Activated naive CD4-positive, alpha-beta T cell treated with anti-CD3 and anti-CD28 coated beads, Interleukin-2, amount 50 U/mL, for 16 hours (primary cell): ENCODE measurements at places on chromosomes 16 and 17.

DNA sequence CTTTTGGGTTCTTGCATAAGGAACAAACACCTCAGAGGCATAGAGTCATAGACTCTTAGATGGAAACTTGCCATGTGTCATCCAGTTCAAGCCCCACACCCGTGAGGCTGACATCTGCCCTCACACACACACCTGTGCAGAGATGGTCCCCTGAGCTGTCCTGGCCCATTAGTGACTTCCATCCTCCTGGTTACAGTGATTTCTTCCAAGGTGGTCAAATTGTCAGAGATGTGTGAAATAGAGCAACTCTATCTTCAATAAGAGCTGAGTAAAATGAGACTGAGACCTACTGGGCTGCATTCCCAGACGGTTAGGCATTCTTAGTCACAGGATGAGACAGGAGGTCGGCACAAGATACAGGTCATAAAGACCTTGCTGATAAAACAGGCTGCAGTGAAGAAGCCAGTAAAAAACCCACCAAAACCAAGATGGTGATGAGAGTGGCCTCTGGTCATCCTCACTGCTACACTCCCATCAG lies 342.2 kb upstream of the TNRC6C start:
- no peak for DNase-seq

- no peak for DNase-seq
These were observed 281.5 kb downstream of the TOX3 start for GRCh38 chr16:52265446-52265861.

DNA sequence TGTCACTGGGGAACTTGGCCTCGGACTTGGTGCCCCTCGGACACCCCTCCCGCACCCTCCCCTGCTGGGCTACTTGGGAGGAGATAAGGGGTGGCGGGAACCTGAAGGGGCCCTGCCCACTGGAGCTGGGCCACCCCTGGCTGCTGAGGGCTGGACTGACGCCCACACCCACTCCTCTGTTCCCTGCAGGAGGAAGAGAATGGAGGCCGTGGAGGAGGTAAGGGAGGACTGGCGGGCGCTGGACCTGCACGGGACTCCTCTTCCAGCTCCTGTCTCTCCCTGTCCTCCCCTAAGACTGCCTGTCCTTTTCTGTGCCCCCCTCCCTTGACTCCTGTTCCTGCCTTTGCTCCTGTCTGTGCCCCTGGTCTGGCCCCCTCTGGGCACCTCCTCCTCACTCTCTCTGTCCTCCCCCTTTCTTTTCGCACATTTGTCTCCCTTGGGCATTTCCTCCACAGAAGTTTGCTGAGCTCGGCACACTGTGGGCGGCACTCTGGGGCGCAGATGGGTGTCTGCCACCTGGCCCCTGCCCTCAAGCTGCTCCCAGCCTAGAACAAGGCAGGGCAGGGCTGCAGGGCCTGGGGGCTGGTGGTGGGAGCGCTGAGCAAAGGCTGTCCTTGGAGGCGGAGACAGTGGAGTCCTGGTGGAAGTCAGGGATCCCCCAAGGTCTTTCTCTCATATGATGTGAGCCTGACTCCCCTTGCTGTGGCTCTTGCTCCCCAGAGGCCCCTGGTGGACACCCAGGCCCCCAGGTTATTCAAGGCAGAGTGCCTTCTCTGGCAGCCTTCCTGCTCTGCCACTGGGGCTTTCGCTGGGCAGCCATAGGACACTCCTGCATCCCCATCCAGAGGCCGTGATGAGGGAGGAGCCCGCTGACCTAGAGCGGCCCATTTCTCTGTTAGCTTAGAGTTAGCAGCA lies 32.7 kb downstream of the ARHGAP23 start:
- no peak for DNase-seq

GRCh38 chr16:88816736-88817535 lies 5.2 kb upstream of the APRT start:
- no peak for DNase-seq

DNA sequence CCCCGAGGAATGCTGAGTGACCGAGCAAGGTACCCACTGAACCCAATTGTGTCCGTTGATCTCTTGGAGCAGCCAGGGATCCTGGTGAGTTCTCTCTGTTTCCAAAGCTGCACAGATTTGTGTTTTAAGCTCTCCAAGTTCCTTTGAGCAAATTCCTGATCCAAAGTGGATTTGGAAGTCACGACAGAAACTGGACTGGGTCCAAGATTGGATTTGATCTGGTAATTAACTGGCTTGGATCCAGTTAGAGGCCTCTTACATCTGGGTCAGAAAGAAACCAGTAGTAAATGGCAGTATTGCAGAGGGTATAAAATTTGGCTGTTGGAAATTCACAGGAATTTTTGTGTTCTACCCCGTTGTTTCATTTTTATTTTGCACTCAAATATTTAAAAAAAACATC lies 119.5 kb downstream of the PMP22 start:
- DNase-seq, result no peak

GRCh38 chr17:75880266-75880665 lies 1.9 kb upstream of the TRIM47 start:
- no peak for DNase-seq

DNA sequence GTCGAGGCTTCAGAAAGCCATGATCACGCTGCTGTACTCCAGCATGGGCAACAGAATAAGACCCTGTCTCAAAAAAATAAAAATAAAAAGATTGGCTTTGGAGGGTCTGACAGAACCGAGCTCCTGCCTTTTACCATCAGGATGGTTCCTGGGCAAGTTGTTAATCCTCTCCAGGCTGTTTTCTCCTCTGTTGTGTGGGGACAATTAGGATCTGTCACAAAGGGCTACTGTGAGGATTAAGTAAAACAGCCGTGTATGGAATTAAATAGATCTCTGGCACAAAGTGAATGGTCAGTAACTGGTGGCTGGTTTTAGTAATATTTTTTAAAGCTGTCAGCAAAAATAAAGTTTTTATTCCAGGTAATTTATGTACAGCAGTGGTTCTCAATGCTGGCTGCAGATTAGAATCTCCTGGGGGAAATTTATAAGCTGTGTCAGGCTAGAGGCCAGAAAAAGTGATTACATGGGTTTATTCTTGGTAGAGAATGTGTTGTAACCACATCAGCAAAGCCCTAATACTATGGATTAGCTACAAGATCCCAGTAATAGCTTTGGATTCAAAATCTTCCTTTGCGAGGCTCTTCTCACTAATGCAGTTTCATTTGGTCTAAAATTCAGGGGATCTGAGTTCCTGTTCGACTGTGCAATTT lies 47.2 kb downstream of the GPRC5B start:
- DNase-seq, result no peak

- DNase-seq, result no peak
These were observed 138.7 kb downstream of the ENGASE start for GRCh38 chr17:79213305-79213704.

GRCh38 chr16:5058476-5058875 lies 7.3 kb downstream of the C16orf89 start:
- no peak for DNase-seq

GRCh38 chr17:17928398-17929287 lies 43.6 kb downstream of the TOM1L2 start:
- no peak for DNase-seq

GRCh38 chr17:64406321-64407200 lies 15.9 kb upstream of the PECAM1 start:
- no peak for DNase-seq

DNA sequence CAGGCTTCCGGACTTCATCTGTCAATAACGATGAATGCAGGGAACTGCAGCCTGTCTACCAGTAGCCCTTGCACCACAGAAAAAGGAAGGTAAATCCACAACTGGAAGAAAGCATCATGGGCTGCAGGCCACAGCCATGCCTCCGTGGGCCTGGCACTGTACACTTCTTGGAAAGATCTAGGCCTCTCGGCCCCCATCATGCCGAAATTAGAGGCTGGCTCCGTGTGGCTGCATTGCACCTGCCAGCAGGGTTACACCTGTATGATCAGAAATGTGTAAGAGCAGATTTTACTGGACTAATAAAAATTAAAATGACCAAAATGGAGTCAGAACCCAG lies 52.2 kb downstream of the SDK2 start:
- peak; percentile 17 for DNase-seq

GRCh38 chr17:2705263-2705662 lies 6.3 kb downstream of the CLUH start:
- peak; percentile 5 for DNase-seq

- DNase-seq, result no peak
These were observed 4.2 kb downstream of the TOB1 start for GRCh38 chr17:50861822-50862528.

DNA sequence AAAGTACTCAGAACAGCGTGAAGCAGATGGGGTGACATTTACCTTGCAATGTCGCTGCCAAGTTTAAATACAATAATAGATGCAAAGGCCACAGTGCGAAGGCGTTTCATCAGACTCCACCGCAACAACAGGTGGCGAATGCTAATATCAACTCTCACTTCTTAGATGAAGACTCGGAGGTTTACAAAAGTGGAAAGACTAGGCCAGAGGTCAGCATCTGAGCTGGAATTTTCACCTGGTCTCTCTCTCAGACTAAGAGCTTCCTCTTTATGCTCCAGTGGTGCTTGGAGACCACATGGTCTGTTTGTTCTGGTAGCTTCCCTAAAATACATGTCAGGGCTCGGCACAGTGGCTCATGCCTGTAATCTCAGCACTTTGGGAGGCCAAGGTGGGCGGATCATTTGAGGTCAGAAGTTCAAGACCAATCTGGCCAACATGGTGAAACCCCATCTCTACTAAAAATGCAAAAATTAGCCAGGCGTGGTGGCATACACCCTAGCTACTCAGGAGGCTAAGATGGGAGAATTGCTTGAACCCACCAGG lies 169.1 kb downstream of the XYLT1 start:
- no peak for DNase-seq

DNA sequence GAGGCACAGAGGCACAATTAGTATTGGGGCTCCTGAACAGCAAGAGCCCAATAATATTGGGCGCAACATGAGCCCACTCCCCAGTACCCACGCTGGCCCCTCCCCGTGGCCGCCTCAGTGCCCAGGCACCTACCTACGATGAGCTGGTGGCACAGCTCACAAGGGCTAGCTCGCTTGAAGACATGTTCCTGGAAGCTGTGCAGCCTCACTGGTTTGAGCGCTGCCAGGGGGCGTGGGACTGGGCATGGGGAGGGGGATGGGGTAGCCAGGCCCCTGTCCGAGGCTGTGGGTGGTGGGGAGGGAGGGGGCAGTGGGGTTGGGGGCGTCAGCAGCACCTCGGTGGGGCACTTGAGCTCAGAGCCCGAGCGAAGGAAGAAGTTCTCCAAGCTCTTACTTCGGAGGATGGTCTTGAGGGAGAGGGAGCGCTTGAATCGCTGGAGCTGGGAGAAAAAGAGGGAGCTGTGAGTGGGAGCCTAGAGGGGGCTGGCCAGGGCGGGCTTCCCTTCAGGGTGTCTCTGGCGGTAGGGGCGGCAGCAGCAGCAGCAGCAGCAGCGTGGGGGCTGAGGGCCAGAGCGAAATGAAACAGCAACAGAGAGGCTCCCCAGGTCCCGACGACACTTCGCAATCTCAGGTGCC lies 7.9 kb downstream of the STAC2 start:
- no peak for DNase-seq

DNA sequence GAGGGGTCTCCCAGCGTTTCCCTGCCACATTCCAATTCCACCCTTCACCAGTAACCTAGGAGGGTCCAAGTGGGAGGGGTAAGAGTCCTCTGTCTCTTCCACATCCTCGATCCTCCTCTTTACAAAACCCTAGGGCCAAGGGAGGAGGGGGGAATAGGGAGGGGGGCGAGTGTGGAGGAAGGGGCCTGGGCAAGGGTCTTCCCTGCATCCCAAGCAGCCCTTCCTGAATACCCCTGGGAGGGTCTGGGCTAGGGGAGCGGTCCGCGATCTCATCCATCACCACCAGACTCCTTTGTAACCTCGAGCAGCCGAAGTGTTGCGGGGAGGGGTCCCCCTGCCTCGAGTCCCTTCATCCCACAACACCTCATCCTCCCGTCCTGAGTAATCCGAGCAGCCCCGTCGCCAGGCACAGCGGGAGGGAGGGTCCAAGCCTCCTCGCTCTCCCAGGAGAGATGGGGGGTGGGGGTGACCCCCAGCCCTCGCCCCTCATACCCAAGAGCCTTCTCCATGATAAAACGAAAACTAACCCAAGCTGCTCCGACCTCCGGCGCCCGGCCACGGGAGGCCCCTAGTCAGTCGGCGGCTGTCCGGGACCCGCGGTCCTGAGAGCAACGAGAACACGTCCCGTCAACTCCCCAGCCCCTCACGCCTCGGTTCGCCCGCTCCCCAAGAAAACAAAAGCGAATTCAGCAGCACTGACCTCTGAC lies 502 bp downstream of the SMPD3 start:
- DNase-seq, result no peak

DNA sequence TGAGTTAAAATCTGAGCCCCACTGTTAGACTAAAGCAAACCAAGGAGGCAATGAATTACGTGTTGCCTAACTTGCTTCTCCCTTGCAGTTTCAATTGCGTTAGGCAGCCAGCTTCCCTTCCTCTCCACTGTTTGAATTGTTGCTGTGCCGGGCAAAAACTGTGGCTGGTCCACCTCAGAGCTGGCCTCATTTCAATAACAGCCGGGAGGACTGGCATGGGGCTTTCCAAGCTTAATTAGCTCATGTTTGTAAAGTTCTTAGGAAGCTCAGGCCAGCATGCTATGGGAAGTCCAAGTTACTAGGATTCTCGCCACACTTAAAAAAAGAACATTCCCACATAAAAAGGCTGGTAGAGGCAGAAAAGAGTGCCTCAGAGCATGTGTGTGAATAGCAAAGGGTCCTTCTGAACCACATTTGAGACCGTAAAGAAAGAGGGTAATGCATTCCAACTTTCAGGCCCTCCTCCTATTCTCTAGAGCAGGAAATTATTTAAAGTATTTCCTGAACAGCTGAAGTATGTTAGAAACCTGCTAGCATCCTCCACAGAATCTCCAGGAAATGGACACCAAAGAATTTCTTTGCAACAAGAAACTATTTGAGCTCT lies 79.0 kb upstream of the SMURF2 start:
- no peak for DNase-seq

DNA sequence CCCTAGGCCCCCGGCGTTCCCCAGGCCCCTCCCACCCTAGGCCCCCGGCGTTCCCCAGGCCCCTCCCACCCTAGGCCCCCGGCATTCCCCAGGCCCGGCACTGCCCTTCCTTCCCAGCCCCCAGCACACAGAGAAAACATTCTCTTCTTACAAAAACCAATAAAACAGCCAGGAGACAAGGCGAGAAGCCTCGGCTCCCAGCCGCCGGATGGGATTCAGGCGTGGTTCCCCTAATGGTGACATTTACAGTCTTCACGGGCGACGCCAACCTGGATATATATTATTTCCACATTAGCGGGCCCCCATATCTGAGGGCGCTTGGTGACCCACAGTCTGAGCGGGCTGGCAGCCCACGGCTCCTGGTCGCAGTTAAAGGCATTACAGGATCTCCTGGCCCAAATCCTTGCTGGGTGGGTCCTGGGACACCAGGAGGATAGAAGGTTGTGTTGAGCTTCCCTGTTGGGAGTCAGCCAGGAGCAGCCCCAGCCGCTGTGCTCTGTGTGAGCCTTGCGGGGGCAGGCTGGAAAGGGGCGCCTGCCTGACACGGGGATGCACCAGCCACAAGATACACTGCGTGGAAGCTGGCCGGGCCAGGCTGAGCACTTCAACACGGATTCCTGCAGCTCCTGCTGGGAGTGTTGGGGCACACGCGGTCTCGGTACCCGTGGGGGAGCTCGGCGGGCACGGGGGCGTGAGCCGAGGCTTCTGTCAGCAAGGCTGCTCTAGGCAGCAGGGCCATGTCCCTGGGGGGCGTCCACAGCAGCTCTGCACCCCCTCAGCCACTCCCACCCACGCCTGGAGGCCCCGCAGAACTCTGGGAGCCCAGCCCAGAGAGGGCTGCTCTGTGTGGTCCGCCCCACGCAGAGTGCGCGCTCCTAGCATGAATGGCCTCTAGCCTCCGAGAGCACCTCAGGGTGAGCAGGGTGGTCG lies 83.7 kb downstream of the LMF1 start:
- peak; percentile 5 for DNase-seq
